Esophagus squamous epithelium (tissue), 5 donors: ENCODE measurements at places on chromosomes 2 and 18.

DNA sequence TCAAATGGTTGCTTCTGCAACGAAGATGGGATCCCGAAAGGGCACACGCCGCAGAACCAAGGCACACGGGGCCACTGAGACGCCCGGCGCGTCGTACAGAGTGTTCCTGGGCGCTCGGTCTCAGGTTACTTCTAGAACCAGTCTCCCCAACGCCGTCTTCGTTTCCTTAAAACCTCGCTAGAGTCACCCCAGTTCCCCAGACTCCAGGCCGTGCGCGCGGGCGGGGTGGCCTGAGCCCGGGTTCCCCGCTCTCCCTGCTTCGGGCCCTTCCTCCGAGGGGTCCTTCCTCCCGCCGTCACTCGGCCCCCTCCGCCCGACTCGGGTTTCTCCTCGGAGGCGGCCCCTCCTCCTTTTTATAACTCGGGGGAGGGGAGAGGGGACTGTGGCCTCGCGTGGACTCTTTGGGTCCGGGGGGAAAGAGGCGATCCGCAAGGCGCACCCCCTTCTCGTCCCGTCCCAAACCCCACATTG, 774 bp upstream of the FZD7 start:
- H3K27me3 ChIP-seq: no peaks in the 10 kb centered on the region
- H3K27ac ChIP-seq: peak overlapping the region; percentile 92
- no peak for DNase-seq
- no peaks in the 10 kb centered on the region for H3K36me3 ChIP-seq

GRCh38 chr18:2805970-2806943, 40.5 kb upstream of the EMILIN2 start:
- no peaks in the 10 kb centered on the region for H3K4me1 ChIP-seq
- H3K27me3 ChIP-seq: no peaks in the 10 kb centered on the region
- no peaks in the 10 kb centered on the region for H3K36me3 ChIP-seq
- no peak for DNase-seq
- H3K4me3 ChIP-seq: no peak overlapping the region

GRCh38 chr2:109170645-109171044, 41.6 kb downstream of the SH3RF3 start:
- no peaks in the 10 kb centered on the region for H3K36me3 ChIP-seq
- peaks cover 50% of the 10 kb centered on the region for H3K4me1 ChIP-seq
- peak overlapping the region; percentile 76 for H3K27ac ChIP-seq
- no peak for DNase-seq

GRCh38 chr2:237459741-237460174, 27.3 kb upstream of the MLPH start:
- DNase-seq: no peak
- H3K27ac ChIP-seq: no peak overlapping the region
- H3K4me3 ChIP-seq: no peak overlapping the region
- H3K4me1 ChIP-seq: no peaks in the 10 kb centered on the region
- H3K27me3 ChIP-seq: no peaks in the 10 kb centered on the region

- no peaks in the 10 kb centered on the region for H3K36me3 ChIP-seq
- H3K27ac ChIP-seq: no peak overlapping the region
- no peaks in the 10 kb centered on the region for H3K4me1 ChIP-seq
- no peak overlapping the region for H3K4me3 ChIP-seq
- no peaks in the 10 kb centered on the region for H3K27me3 ChIP-seq
These were observed 11.1 kb upstream of the INO80C start for GRCh38 chr18:35508746-35509338.

DNA sequence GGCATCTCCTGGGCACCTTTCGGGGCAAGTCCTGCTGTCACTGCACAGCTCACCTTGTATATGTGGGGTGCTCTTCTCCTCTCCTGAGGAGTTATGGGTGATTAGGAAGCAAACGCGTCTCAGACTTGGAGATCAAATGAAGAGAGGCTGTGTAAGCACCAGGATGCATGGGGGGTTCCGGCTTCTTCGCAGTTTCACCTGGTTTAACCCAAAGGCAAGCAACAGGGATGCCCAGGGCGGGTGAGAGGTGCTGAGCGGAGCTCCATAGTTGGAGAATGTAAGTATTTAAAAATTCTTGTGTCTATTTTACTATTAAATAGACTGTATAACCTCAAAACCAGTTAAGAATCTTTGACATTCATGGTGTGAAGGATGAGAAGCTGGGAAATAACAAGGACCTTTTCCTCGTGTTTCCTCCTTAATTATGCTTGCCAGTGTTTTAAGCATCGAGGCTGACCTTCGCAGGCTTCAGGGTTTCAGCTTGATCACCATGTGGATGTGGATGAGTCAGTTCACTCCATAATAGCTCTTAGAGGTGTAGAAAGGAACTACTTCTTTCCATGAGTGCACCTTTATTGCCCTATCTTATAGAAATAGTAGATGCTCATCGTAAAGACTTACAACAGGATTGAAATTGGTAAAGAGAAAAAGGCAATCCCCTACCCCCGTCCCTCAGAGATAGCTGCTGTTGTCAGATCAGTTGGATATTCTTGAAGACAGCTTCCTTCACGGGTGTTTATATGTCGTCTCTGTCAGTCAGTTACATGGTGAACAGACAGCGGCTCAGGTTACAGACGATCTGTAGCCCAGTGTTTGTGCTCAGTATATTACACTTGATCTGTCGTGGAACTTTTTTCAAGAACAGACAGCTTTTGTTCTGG, 201.1 kb downstream of the AGAP1 start:
- no peak for DNase-seq
- no peak overlapping the region for H3K4me3 ChIP-seq

GRCh38 chr2:174633623-174633930, 36.0 kb upstream of the WIPF1 start:
- H3K27me3 ChIP-seq: no peaks in the 10 kb centered on the region
- no peak for DNase-seq
- peak overlapping the region; percentile 25 for H3K4me3 ChIP-seq
- H3K4me1 ChIP-seq: peaks cover 19% of the 10 kb centered on the region
- peak overlapping the region; percentile 63 for H3K27ac ChIP-seq

GRCh38 chr2:169324581-169325260, 37.6 kb downstream of the LRP2 start:
- H3K4me1 ChIP-seq: no peaks in the 10 kb centered on the region
- no peaks in the 10 kb centered on the region for H3K27me3 ChIP-seq
- no peak overlapping the region for H3K27ac ChIP-seq
- DNase-seq: no peak

- no peak overlapping the region for H3K27ac ChIP-seq
- no peaks in the 10 kb centered on the region for H3K27me3 ChIP-seq
- no peaks in the 10 kb centered on the region for H3K36me3 ChIP-seq
- no peaks in the 10 kb centered on the region for H3K4me1 ChIP-seq
These were observed 36.7 kb downstream of the TMEM37 start for GRCh38 chr2:119468154-119468955.

GRCh38 chr2:200212862-200213425, 93.5 kb upstream of the SPATS2L start:
- no peaks in the 10 kb centered on the region for H3K4me1 ChIP-seq
- H3K27me3 ChIP-seq: no peaks in the 10 kb centered on the region
- H3K4me3 ChIP-seq: no peak overlapping the region
- H3K36me3 ChIP-seq: no peaks in the 10 kb centered on the region
- no peak overlapping the region for H3K27ac ChIP-seq

DNA sequence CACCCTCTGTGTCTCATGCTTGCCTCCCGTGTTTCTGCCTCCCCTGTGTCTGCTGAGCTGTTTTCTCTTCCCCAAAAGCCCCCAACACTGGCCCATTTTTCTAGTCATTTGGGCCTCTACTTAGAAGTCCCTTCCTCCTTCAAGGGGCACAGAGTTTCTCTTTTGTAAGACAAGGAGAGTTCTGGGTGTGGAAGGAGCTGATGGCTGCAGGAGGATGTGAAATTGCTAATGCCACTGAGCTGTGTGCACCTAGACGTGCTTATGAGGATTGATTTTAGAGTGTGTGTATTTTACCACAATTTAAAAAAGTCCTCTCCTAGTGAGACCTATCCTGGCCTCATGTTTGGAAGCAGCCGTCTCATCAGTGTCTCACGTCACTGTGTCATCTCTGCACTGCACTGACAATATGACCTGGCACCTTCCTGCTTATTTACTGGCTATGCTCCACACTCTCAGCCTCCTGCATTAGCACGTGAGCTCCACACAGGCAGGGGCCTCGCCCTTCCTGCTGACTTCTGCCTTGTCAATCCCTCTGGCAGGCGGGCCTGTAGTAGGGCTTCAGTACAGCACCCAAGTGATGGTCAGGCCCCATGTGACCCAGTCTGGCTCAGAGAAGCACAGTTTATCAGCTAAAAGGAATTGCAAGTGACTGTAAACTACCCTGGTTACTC, 8.0 kb upstream of the MBP start:
- H3K4me1 ChIP-seq: peaks cover 25% of the 10 kb centered on the region
- no peak for DNase-seq
- no peaks in the 10 kb centered on the region for H3K27me3 ChIP-seq

- H3K4me3 ChIP-seq: no peak overlapping the region
- no peaks in the 10 kb centered on the region for H3K4me1 ChIP-seq
- no peak for DNase-seq
- no peaks in the 10 kb centered on the region for H3K27me3 ChIP-seq
These were observed 7.3 kb downstream of the RPS27A start for GRCh38 chr2:55239656-55240222.

DNA sequence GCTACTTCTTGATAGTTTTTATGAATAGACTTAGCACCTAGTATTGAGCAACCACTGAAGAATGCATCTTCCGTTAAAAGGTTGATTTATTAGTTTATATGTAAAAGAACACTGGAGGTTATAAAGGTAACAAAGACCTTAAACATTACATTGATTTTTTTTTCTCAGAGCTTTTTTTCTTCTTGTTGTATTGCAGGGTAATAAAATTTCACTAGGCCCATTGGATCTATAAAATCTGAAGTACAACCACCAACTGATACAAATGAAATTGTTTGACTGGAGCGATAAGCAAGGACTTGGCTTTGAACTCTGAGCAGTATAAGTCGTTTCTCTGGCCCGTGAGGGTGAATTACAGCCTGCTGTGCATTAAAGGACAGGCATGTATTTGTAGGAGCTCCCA, 344.0 kb downstream of the LRRTM1 start:
- no peak overlapping the region for H3K4me3 ChIP-seq
- H3K27ac ChIP-seq: no peak overlapping the region
- no peaks in the 10 kb centered on the region for H3K4me1 ChIP-seq

DNA sequence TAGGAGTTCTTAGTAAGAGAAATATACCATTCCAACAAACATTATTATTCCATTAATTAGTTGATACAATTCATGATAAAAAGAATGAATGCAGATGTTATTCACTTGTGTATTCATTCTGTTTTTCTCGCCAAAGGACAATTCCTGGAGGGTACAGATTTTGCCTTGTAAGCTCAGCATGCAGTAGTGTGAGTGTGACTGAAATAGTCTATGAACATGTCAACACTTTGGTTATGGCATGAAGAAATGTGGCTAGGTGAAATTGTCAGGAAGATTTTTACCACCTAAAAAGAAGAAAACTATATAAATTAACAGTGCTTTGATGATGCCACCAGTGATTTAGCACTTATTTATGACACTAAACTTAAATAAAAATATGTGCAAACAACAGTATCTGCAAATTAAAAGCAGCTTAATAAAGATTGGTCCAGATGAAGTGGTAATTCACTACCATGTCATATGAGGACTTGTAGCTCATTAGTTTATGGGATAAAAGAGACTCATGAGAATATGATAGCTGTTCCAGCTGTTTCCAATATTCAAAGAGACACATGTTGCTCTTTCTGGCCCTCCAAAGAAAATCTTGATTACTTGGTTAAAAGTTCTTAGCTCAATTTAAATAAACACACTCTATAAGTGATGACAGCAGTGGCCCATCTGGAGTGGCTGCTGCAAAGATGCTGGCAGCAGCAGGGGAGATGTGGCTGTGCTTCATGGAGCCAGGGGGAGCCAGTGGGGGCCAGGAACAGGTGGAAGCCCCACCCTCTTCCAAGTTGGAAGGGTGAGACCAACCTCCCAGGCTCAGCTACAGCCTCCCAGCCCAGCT, 165.0 kb downstream of the CDH19 start:
- DNase-seq: no peak
- no peaks in the 10 kb centered on the region for H3K36me3 ChIP-seq
- no peak overlapping the region for H3K27ac ChIP-seq
- H3K27me3 ChIP-seq: no peaks in the 10 kb centered on the region
- no peaks in the 10 kb centered on the region for H3K4me1 ChIP-seq

DNA sequence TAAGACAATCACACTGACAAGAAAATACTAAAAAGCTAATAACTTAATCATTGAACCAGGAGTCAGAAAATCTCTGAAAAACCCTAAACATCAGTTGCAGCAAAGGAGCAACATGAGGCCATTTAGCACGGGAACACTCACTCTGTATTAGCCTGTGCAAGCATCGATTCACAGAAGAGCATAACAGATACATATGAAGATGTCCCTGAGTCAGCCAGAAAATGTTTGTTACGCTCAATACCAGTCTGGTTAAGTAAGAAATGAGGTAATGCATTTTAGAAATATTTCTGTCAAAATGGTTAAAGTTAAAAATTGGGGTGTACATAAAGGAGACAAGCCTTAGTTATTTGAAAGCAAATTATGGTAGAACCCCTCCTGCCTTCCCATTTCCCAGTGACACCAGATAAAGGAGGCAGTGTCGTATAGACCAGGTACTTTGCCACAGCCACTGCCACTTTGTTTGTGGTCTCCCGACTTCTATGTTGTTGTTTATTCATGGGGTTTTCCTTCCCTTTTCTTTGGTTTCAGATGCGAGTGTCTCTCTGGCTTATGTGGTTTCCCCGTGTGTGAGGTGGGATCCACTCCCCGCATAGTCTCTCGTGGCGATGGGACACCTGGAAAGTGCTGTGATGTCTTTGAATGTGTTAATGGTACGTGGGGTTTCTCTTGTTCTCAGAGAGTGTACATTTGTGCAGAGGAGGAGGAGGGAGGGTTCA, 108.6 kb downstream of the CRIM1 start:
- no peaks in the 10 kb centered on the region for H3K36me3 ChIP-seq
- H3K4me1 ChIP-seq: peaks cover 26% of the 10 kb centered on the region
- no peak overlapping the region for H3K4me3 ChIP-seq
- no peak for DNase-seq

GRCh38 chr2:160305081-160305750, 105.1 kb upstream of the ITGB6 start:
- no peaks in the 10 kb centered on the region for H3K27me3 ChIP-seq
- H3K4me1 ChIP-seq: no peaks in the 10 kb centered on the region
- H3K4me3 ChIP-seq: no peak overlapping the region
- no peaks in the 10 kb centered on the region for H3K36me3 ChIP-seq
- DNase-seq: no peak
- H3K27ac ChIP-seq: no peak overlapping the region

DNA sequence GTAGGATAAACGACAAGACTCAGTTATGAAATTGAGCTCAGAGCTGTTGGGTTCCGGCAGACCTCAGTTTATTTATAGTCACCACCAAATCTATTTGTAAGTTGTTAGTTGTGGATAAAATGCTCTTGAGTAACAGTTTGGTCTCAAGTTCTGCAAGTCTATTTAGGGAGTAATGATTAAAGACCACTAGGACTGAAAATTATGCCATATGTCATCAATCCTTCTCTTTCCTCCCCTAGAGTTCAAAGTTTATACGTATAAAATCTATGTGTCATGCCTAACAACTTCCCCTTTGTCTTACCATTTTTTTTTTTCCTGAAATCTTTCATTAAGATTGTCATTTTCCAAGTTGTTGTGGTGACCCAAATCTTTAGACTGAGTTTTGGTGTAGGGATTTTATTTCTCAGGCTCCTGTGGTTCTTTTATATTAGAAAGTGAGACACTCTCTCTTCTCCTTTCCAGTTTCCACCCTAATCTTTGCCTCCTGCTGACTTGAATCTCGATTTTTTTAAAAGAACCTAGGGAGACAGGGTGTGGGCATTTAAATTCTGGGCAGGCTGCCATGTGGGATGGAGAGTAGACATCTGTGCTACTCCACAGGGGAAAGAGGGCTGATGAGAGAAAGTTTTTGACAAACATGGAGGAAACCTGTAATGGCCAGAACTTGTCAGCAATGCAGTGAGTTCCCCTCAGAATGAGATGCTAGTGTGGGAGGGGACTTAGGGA, 51.0 kb downstream of the LAMA3 start:
- no peak for DNase-seq
- no peak overlapping the region for H3K4me3 ChIP-seq
- H3K27ac ChIP-seq: no peak overlapping the region
- H3K36me3 ChIP-seq: no peaks in the 10 kb centered on the region
